ENCODE measurements at places on chromosomes 16 and 17. TPM values are rescaled to one million over a fixed set of nuclear protein-coding genes. Genes with fewer than 3 reads are reported as not detected.

Gene AGRP
- total RNA-seq: not detected

Gene NACA2
- not detected for total RNA-seq

Gene WNT3
- 4.3 TPM for total RNA-seq

Gene CLDN7
- total RNA-seq: 0.29 TPM

Gene SCNN1B
- total RNA-seq: 0.34 TPM

Gene SSTR5
- total RNA-seq: 0.20 TPM

Gene KRT38
- total RNA-seq: not detected

Gene SHCBP1
- 39.6 TPM for total RNA-seq

Gene TIMM22
- total RNA-seq: 30.1 TPM

Gene HASPIN
- 14.0 TPM for total RNA-seq

Gene RNF43
- total RNA-seq: 0.38 TPM

Gene NPIPA7
- 12.3 TPM for total RNA-seq

Gene TMIGD1
- total RNA-seq: not detected

Gene PRSS21
- not detected for total RNA-seq
